ENCODE measurements at places on chromosomes 13 and 19.

GRCh38 chr13:31775148-31775547, 35.8 kb downstream of the RXFP2 start:
- no peak for DNase-seq

DNA sequence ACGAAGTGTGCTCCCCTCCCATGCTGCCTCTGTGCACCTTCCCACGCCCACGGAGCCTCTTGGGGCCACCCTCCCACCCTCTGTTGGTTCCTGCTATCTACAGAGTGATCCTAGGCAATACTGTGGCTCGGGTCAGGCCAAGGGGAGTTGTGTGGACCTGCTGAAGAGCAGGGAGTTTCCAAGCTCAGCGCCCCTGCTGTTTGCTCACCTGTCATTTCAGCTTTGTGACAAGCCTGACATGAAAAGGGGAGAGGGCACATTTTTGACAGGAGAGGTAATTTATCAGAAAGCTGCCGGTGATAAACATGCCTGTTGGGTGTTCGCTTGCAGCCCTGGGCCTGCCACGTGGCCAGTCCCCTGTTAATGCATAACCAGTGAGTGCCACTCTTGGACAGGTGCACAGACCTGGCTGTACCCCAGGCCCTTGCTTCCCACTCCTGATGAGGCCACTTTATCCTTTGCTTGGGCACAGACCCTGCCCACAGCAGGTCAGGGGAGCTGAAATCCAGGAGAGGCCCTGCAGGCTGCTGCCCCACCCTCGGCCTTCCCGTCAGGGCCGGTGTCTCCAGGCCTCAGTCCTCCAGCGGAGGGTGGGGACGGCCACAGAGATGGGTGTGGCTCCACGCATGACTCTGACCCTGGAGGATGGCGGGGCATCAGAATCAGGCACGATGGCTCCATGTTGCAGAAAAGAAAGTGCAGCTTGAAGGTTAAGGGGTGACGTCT, 201.5 kb upstream of the GPR12 start:
- no peak for DNase-seq

- no peak for DNase-seq
These were observed 140.4 kb downstream of the TEX29 start for GRCh38 chr13:111460548-111461444.

DNA sequence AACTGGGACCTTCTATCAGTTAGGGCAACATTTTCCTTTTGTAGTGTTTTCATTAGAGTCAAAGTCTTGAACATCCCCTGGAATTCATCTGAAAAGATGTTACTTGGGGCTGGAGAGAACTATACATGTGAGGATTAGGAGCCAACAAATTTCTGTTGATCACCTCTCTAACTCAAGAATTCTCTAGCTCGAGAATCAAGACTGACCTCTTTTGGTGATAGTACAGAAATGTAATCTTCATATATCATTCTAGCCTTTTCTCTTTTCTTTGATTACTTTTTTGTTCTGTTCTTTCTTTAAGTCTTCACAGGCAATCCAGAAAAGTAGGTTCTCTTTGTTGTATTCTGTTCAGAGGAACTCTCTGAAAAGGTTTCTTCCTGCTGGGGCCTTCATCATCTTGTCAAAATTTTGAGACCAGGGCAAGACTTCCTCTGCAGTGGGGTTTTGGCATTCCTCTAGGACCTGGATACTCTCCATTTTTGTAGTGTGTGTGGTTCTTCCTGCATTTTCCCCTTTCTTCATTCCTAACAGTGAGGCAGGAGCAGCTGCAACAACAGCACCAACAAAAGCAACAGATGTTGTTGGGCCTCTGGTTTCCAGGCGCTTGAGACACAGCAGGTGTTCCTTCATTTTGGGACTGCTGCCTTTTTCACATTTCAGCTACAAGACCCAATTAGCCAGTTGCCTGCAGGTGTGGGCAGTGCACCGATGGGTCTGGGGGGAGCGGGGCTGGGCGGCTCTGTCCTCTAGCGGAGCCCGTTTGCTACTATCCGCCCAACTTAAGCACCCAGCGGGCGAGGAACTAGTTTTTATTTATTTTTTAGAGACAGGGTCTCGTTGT, 26.2 kb downstream of the ELF1 start:
- no peak for DNase-seq

DNA sequence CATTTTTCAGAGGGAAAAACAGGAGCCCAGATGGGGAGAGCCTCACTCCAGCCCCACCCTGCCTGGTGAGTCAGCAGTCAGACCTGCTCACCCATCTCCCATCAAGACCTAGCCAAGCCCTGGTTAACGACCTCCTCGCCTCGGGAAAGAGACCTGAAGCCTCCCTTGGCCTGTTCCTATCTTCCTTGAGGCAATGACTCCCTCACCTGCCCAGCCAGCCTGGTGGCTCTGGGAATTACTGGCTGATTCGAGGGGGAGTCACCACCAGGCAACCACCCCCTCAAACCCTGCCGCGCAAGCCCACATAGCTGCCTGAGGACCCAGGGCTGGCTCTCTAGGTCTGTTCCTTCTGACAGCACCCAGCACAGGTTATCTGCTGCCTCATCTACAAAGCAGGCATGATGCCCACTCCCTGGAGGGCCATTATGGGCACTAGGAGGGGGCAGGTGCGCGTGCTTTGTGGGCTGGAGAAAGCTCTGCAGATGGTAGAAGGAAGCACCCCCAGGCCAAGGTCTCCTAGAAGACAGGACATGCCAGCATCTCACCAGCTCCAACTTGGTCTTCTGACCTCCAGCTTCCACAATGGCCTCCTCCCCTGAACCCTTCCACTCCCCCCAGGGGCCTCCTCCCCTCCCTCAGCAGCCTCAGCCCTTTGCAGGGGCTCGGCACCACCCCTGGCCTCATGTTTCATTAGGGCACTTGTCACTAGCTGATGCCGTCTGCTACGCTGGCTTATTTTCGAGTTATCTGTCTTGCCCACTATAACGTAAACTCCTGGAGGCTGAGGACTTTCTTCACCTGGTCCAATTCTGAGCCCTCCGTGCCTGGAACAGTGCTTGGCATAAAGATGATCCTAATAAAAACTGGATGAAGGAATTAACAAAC, 10.4 kb downstream of the DEDD2 start:
- no peak for DNase-seq

DNA sequence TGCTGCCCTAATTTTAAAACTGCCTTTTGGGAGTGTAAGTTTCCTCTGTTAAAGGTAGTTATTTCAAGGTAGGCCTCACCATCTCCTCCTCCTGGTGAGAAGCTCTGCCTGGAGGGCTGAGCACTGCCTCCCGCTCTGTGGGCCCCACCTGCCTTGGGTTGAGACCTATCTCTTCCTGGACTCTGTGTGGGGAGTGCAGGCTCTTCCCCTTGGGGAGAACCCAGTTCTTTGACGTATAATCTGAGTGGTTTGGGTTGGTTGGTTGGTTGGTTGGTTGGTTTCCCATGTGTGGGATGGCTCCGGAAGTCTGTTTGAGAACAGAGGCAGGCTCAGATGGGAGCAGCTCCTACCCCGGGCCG, 39.1 kb downstream of the ACTN4 start:
- DNase-seq = peak; percentile 49

DNA sequence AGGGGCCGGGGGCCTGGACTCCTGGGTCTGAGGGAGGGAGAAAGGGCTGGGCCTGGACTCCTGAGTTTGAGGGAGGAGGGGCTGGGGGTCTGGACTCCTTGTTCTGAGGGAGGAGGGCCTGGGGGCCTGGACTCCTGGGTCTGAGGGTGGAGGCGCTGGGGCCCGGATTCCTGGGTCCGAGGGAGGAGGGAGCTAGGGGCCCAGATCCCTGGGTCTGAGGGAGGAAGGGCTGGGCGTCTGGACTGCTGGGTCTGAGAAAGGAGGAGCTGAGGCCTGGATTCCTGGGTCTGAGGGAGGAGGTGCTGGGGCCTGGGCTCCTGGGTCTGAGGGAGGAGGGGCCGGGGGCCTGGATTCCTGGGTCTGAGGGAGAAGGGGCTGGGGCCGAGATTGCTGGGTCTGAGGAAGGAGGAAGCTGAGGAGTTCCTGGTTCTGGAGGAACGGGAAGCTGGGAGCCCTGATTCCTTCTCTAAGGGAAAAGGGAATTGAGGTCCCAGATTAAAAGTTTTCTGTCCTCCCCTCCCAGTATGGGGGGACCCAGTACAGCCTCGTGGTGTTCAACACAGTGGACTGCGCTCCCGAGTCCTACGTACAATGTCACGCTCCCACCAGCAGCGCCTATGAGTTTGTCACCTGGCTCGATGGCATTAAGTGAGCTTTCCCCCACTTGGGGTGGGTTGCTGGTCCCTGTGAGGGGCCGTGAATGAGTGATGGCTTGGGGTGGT, 721 bp downstream of the MED25 start:
- DNase-seq = no peak

DNA sequence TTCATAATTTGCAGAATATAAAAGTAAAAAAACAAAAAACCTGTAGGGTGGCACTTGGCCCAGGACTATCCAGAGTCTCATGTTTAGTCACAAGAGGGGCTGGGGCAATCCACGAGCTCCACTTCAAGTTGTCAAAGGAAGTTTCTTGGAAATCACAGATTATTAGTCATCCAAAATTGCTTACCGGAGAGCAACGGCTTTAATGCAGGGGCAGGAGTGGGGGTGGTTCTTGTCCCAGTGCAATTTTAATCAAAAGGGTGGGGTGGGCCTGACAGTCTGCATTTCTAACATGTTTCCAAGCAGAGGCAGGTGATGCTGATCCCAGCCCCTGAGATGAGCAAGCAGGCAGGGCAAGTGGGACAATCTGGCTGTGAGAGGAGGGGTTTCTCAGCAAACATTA, 233.9 kb downstream of the ABCC4 start:
- DNase-seq = no peak

- no peak for DNase-seq
These were observed 19.7 kb upstream of the IRGC start for GRCh38 chr19:43695985-43696704.

DNA sequence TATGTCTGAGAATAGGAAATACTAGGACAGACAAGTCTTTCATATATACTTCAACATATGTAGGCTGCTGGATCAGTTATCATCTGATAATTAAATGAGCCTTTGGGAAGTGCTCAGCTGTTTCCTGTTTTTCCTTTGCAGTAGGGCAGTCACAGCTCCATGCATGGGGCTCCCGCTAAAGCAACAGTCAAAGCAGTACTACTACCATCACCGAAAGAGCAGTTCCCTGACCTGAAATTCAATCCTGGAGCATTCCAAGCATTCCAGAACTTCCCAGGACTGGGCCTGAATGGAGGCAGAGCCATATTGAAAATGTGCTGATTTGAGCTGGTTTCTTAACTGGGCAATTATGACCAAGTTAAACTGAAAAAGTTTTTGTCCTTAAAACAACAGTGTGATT, 20.5 kb downstream of the MICU2 start:
- DNase-seq = no peak

GRCh38 chr13:83975655-83976165, 93.4 kb upstream of the SLITRK1 start:
- DNase-seq = no peak

DNA sequence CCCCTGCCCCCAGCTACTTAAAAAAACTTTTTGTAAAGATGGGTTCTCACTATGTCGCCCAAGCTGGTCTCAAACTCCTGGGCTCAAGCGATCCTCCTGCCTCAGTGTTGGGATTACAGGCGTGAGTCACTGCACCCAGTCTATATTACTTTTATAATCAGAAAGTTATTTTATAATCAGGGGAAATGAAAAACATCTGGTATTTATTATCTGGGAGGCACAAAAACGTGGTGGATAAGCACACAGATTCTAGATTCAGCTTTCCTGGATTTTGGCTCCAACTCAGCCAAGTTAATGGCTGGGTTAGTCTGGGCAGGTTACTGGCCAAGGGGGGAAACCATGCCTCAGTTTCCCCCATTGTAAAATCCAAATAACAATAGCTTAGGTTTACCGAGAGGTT, 24.7 kb downstream of the KEAP1 start:
- no peak for DNase-seq

- DNase-seq = no peak
These were observed 7.0 kb downstream of the ZNF749 start for GRCh38 chr19:57441979-57442752.

GRCh38 chr19:29131456-29131855, 81.5 kb downstream of the UQCRFS1 start:
- no peak for DNase-seq

DNA sequence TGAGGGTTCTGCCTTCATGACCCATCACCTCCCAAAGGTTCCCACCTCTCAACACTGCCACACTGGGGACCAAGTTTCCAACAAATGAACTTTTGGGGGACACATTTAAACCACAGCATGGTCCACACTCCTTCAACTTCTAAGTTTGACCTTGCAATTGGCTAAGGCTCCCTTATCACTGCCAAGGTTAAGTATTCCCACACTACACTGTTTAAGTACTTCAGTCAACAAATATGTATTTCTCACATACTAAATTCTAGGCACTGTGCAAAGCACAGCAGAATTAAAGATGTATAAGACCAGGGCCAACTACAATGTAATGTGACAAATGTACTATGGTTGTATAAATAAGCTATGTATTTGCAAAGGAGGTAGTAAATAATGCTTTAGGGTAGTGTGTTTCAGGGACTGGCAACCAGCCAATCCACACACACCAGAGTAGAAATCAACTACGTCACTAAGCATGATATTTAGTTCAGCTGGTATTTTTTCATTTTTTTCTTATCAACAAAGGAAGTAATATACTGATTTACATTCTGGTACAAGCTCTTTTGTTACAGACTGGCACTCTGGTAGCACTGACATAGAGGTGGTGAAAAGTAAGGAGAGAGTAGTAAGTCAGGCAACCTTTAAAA, 12.2 kb downstream of the NUFIP1 start:
- no peak for DNase-seq

GRCh38 chr13:93499991-93500390, 273.4 kb downstream of the GPC6 start:
- no peak for DNase-seq

DNA sequence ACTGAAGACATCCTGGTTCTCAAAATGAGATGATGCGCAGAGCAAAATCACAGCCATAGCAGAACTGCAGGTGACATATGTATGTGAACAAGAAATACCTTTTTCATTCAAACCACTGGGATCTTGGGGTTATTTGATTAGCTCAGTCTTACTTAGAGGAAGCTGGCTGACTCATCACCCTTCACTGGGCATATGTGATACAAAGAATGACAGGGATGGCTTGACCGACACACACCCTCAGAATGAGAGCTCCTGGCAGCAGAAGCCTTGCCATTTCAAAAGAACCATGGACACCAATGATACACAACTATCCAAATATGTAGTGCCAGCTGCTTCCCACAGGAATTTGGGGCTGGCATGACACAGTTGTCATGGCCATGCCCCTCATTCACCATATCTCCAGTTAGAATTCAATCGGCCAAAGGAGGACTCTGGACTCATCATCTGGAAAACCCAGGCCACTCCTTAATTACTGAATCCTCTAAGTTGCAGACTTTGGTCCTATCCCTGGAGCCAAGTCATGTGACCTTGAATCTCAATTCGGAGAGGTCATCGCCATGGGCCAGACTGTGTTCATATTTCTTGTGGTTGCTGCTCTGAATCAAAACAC, 115.8 kb downstream of the KATNAL1 start:
- DNase-seq = no peak

GRCh38 chr19:34502582-34503411, 21.2 kb downstream of the WTIP start:
- no peak for DNase-seq

GRCh38 chr13:67231289-67232000, 1.3 kb upstream of the PCDH9 start:
- no peak for DNase-seq

All from stimulated activated naive CD8-positive, alpha-beta T cell treated with anti-CD3 and anti-CD28 coated beads, Interleukin-15, amount 100 ng/mL, for 72 hours (primary cell).